Astrocyte (in vitro differentiated cells and primary cell): ENCODE measurements at places on chromosomes 3 and 15.
A peak's percentile ranks its signal among the peaks of the same experiment; 100 is the strongest.

DNA sequence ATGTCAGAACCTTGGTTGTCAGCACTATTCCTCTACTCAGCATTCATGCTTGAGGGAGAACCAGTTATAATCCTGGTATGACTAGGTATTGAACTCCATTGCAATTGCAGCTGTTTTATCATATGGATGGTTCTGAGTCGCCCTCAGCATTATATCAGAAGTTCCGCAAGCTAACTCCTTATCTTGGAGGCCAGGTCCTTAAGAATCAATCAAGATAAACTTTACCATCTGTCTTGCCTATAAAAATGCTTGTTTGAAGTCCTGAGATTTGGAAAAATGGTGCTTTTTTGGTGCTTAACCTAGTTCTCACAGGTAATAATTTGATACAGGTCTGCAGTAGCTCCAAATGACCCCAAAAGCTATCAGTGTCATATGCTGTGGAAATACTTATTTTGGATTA, 16.3 kb upstream of the PLSCR1 start:
- DNase-seq, result no peak

DNA sequence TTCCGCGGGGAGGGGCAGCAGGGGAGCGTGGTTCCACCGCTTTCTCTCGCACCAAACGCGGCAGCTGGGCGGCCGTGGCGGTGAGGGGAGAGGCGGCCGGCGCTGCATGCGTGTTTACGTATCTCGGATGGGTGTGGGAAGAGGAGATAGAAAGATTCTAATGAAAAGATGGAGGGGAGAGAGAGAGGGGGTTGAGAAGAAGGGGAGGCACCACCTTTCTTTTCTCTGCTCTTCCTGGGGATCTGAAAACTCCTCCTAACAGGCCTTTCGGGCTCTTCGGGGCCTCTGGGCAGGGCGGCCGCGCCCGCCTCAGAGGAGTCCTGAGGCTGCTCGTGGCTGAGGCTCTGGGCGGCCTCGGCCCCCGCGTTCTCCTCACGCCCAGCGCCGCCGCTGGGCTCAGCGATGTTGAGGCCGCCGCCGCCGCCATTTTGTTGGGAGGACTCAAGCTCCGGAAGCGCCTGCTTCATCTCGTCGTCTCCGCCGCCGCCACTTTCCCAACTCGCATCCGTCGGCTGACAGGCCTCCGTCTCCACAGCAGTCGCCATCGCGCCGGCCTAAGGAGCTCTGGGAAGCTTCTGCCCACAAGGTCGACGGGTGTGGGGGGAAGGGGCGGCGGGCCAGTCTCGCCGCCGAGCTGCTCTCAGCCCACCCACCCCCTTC, 473 bp downstream of the TASOR start:
- peak; percentile 68 for DNase-seq

DNA sequence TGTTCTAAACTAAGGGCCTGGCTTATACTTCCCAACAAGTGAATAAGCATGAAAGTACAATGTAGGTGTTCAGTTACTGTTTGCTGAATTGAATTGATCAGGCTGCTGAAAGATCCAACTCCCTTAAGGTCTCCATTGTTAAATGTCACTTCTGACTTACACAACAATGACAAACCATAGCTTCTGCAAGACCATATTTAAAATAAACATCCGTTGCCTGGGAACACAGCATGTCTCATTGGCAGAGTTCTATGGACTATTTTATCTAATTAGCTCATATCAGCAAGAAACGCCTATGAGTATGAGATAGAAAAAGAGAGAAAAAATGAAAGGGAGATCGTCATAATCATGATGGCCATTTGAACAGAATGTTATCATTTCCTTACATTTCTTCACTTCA, 605.4 kb downstream of the FGF12 start:
- DNase-seq, result no peak

- no peak for DNase-seq
These were observed 16.1 kb downstream of the SIDT1 start for GRCh38 chr3:113548501-113548900.

DNA sequence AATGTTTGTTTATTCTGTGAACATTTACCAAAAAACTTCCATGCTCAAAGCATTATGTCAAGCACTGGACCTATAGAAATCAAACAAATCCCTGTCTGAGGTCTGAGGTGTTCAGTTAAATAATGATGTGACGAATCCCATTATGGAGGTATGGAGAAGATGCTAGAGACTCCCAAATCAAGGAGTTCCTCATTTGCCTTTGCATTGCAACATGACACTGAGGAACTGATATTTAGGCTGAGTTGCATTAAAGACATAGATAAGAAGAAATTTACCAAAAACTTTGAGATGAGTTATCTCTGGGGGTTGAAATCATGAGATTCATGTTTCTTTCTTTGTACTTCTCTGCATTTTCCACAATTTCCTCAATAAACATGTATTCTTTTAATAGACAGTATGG, 16.0 kb downstream of the CD200 start:
- DNase-seq, result no peak

DNA sequence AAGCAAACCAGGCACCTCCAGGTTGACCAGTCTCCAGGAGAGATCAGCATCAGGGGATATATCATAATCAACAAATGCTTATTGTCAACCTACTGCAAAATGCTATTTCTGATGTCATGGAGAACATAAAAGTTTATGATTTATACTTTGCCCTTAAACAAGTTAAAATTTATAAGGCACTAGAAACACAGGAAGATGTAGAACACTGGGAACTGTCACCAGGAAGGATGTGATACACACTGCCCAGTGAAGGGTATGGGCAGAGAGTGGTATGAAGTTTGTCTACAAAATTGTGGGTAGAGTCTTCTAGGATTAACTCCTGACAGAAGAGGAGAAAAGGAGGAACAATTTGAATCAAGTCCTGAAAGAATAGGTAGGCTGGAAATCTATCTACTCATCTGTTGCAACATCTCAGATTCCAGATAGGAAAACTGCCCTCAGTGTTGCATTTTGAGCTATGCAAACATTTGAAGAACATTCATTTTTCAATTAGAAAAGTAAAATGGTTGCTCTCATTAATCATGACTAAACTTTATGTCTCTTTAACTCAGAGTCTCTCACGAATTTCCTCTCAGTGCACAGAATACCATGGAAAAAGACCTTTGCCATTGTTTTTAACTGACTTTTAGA, 105.9 kb upstream of the SKOR1 start:
- no peak for DNase-seq

DNA sequence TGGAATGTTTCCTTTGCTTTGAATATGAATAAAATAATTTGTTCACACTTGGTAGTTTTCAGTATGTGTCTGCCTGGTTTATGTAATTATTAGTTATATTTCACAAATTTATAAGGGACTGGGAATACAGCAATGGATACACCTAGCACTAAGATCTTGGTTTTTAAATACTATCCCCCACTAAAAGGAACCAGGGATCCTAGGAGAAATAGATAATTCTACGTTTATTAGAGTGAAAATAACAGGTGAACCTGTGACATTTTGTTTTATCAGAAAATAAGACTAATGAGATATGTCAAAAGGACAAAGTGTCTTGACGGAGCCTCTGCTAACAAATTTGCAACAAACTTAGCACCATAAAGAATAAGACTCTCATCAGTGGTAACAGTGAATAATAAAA, 3.4 kb downstream of the PSMD6 start:
- DNase-seq, result no peak

DNA sequence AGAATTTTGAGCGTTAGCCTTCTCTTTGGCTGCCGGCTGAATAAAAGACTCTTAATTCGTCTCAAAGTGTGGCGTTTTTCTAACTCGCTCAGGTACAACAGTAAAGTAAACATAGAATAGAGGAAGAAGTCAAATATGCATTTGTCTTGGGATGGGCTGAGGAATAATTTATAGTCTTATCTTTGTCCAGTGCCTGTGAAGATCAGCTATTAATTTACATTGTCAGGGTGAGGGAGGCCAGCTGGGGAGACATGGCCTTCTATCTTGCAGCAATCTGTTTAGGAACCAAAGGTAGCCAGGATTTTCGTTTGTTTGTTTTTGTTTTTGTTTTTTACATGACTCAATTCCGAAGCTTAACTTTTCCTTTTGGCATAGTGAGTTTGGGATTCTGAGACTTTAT, 100.2 kb downstream of the VPS8 start:
- no peak for DNase-seq

DNA sequence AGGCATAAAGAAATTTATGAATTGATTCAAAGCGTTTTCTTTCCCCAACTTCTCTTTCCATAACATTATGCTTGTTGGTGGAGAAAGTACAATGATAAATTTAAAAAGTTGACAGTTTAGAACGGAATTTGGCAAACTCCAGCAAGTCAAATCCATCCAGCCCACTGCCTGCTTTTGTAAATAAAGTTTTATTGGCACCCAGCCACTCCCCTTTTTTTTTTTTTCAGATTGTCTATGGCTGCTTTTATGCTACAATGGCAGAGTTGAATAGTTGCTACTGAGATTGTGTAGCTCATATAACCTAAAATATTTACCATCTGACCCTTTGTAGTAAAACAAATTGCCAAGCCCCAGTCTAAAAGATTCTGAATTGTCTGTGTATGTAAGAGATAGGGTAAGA, 112.8 kb upstream of the RBMS3 start:
- no peak for DNase-seq

DNA sequence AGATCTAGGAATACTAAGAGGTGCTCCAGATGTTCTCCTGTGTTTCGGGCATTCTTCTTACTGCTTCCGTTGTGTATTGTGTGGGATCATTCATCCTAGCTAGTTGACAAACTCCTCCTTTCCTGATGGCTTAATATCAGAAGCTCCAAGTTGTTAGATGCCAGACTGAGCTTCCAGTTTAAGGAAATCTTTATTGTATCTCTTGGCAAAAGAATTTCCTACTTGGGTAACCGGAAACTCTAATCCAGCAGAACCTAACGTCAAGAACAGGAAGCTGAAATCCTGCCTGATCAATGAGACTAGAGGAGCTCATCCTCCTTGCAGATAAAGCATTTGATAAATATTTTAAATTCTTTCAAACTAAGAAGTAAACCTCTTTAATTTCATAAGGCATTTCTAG, 27.7 kb upstream of the MYH15 start:
- DNase-seq, result no peak

GRCh38 chr15:73716417-73716816, 32.2 kb downstream of the CD276 start:
- no peak for DNase-seq

DNA sequence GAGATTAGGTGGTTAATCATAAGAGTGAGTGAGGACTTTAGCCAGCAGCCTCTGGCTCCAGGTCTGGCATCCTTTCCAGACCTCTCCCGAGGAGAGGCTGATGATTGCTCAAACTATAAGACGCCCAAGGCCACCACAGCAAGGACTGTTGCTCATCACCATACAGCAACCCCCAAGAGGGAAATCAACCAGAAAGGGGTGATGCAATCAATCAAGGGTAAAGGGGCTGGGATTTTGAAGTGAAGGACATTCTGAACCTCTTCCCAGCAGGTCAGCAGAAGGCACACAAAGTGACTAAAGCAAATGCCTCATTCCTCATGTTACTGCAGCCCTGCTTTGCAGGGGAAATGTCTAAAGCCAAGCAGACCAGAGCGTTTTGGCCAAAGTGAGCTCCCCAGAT, 247.3 kb upstream of the IGF1R start:
- DNase-seq, result no peak

DNA sequence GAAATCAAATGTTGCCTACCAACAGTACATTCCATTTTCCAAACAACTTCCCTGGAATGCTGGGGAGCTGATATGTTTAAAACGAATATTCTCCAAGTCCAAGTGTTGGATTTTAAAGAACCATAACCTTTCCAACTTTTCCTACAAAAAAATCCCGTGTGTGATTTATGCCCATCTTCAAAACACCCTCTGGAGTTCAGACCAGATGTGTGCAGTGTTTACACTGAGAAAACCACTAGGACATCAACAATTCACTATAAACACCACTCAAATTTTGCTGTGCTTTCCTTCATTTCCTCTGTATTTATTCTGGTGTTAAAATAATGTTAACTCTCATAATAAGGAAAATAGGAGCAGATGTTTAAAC, 2.4 kb downstream of the VGLL4 start:
- no peak for DNase-seq

- DNase-seq, result peak; percentile 35
These were observed 9.4 kb downstream of the NAA50 start for GRCh38 chr3:113736548-113737089.

DNA sequence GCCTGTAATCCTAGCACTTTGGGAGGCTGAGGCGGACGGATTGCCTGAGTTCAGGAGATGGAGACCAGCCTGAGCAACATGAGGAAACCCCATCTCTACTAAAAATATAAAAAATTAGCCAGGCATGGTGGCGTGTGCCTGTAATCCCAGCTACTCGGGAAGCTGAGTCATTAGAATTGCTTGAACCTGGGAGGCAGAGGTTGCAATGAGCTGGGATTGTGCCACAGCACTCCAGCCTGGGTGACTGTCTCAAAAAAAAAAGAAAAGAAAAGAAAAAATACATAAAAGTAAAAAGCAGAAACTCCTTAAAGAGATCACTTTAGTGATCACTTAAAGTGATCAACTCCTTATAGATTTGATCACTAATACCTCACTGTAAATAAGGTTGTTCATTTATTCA, 78.0 kb downstream of the GMPS start:
- DNase-seq, result no peak

GRCh38 chr3:122064326-122064725, 9.2 kb downstream of the CD86 start:
- no peak for DNase-seq

GRCh38 chr3:138081371-138082084, 33.9 kb downstream of the DZIP1L start:
- DNase-seq, result peak; percentile 80

DNA sequence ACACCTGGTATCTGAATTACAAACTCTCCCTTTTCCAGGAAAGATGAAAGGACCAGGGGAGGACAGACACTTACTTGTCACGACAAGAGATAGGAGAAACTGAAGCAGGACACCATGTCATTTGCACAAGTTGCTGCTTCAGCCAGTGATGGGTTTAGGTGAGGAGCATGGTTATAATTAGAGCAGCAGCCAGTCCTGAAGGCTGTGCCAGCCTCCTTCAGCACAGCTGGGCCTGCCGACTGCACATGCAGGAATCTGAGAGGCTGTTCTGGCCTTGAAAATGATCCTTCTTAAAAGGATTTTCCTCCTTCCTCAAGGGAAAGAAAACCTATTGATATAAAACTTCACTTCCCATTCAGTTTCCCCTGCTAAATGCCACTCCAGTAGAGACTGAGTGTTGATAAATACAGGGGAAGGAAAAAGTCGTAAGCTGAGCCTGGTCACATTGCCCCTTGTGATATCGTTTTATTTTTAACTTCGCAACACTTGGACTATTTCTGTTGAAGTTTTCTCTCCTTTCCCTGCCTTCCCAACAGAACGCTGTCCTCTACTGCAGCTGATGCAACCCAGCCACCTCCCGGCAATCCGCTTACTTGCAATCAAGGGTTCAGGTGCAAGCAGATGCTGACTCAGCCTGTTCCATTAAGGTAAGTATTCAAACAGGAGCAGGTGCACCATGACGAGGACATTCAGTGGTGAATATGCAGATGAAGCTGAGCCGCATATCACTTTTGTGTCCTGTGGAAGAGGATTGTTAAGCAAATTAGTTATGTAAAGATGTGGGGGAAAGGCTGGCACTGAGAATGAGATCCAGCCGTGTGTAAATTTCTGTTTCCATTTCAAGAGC, at the start of gene FBXO40:
TSS of gene FBXO40 (plus strand) at position 524 of the 847 bp plus-strand sequence. CDS start 27,197 bp downstream, outside the sequence.
- DNase-seq, result no peak
